Stimulated activated effector memory CD8-positive, alpha-beta T cell treated with anti-CD3 and anti-CD28 coated beads, Interleukin-12 subunit alpha, Interleukin-12 subunit beta, amount 100 ng/mL, for 72 hours (primary cell): ENCODE measurements at places on chromosomes 3 and 15.

DNA sequence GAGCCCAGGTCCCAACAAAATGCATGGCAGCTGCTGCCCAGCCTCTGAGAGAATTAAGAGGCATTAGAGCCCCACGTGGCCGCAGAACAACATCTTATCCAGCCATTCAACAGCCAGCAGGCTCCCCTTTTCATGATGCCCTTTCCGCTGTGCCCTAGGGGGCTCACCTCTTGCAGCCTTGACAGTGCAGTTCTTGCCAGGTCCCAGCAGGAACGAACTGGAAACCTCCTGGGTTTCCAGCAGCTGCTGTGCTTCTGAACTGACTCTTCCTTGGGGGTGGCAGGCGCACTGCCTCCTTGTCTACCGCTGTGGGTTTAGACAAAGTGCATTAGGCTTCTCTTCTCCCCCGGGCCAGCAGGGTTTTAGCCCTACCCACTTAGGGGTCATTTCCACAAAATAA lies 85.2 kb downstream of the FAM174B start:
- DNase-seq = no peak

GRCh38 chr15:70342554-70343548 lies 245.1 kb upstream of the TLE3 start:
- no peak for DNase-seq

GRCh38 chr3:172517859-172518466 lies 5.3 kb downstream of the TNFSF10 start:
- DNase-seq = peak; percentile 74

GRCh38 chr3:3086239-3086638 lies 23.9 kb downstream of the IL5RA start:
- no peak for DNase-seq

DNA sequence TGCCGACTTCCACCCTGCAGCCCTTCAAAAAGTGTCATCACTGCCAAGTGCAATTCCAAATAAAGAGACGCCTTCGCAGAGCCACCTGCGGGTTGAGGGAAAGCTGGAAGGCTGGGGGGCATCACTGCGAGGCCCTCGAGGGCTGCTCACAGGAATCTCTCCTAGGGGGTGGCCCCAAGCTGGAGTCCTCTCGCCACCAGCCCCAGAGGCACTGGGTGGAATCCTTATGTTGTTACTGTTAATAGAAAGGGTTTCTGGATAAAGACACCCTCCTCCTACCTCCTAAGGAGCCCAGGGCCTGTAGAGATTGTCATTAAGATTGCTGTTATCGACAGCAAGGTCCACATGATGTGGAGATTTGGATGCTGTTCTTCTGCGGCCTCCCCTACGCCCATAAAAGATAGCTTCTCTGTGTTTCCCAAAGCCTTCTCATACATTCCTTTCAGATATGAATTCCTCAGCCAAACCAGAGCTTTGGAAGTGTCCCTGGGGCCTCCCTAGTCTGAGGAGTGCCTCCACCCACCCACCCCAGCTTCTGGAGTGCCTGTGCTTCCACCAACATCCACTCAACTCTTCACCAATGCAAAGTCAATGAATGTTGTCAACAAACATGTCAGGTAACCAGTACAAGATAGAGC lies 512.7 kb downstream of the SHQ1 start:
- no peak for DNase-seq

DNA sequence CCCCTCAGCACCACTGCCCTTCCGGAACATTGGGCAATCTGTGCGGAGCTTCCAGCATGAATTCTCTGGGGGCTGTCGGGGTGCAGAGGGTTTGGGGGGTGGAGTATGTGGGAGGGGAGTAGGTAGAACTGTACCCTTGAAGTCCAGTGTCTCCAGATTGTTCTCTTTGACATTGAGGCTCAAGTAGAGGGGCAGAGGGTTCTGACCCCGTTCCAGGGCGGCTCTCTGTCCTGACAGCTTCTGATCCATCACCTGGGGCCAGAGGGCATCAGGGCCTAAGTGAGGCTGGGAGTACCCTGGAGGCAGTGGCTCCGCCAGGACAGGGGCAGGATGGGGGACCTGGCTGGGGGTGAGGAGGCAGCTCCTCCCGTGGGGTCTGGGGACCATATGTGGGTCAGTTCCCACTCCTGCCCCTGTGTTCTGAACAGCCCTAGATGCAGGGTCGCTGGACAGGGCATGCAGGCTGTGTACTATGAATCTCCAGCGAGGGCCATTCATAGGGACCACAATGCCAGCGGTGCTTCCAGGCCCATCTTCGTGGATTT lies 22.1 kb downstream of the PLA2G4D start:
- no peak for DNase-seq

DNA sequence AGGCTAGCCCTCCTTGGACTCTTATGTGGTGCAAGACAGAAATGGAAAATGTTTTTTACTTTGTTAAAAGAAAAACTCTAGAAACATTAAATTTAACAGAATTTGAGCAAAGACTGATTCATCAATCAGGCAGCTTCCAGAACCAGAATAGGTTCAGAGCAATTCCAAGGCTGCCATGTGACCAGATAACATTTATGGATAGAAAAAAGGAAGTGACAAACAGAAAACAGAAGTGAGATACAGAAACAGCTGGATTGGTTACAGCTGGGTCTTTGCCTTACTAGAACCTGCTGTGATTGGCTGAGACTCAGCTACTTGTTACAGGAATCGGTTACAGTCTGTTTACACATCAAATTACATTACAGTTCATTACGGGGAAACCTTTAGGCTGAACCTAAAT lies 22.5 kb upstream of the OTOL1 start:
- DNase-seq = no peak

DNA sequence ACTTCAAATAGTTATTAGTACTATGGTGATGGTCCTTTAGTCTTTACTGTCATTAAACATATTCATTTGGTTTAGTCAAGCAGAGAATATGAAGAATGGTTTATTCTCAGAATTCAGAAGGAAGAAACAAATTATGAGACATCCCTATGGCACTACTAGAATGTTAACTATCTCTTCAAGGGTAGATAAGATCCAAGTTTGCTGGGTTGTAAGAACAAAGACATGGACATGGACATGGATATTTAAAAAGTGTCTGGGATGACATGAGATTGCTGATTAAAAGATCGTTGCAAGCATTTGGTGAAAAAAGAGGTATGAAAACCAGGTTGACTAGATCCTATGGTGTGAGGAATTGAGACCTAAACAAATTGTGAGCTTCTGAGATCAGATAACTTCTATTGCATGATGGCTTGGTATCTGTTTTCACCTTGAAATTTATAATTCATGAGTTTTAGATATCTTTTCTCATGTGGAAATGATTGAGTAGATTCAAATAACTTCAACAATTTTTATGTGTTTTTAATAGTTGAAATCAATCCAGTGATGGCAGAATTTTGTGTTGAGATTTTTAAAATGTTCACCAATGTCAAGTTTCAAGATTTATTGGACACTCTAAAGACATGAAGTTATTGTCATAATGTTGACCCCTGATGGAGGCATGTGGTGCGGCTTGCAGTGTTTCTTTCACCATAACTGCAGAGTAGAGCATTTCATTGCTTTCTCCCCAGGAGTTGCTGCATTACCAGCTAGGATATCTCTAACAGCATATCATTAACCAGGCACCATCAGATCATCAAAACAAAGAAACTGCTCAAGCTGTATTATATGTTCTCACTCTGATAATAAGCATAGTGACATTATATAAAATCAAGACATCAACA lies 72.6 kb downstream of the NAALADL2 start:
- no peak for DNase-seq

GRCh38 chr3:176119826-176120225 lies 1077.5 kb downstream of the TBL1XR1 start:
- DNase-seq = no peak

DNA sequence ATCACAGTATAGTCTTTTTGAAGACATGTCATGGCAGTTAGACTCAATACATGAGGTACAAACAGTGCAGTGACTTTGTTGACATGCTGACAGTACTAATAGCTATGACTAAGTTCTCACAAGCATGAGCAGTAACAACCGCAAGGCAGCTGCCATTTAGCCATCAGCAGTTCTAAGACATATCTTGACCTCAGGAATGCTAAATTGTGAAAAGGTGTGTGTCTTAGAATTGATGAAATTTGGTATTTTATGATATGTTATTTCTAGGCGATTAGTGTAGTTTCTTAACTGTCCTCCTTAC lies 60.7 kb upstream of the FURIN start:
- no peak for DNase-seq

DNA sequence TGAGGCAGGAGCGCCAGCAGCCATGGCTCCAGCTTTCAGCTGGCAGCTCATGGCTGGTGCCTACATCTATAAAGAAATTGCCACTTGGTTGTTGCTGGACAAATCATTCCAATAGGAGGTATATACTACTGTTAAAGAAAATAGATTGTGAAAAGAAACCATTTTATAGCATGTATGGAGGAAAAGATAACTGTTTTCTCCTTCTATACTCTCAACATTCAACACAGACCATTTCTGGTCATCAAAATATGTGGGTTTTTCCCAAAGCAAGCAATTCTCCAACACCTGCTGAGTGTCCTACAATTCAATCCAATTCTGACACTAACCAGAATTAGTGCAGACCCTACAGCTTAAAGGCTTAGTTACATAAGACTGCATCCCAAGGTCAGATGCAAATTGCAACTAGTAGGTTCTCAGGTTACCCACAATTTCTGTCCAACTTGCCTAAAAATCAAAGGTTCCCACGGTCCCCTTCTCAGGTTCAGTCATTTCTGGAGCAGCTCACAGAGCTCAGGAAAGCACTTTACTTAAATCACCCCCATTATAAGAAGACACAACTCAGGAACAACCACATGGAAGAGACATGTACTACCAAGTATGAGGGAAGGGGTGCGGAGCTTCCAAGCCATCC lies 42.4 kb upstream of the STRIT1 start:
- DNase-seq = no peak
